ENCODE measurements at places on chromosomes 2 and 18.

GRCh38 chr2:62660087-62660486 is 45.4 kb upstream of the EHBP1 start:
- no peak for DNase-seq

DNA sequence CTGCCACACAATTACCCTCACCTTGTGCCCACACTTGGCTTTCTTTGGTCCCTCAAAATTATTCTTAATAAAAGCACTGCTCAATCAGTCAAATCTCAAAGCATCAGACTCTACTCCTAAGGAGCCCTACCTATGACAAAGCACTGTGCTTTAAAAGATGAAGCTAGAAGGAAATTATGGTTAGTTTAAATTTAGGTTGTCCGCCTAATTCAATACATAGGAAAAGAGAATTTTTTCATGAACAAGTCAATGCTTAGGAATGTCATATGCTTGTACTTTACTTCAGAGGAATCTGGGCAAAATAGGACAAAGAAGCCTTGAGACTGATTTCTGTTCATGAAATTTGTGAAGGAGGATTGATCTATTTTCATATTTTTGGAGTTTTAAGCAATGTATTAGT is 726.4 kb upstream of the CDH2 start:
- DNase-seq = no peak

- DNase-seq = no peak
Measured at GRCh38 chr18:59354731-59355130, 4.3 kb downstream of the LMAN1 start.

- DNase-seq = no peak
Measured at GRCh38 chr2:215861607-215862350, 151.6 kb downstream of the MREG start.
